ENCODE measurements at places on chromosomes 3 and 15.

DNA sequence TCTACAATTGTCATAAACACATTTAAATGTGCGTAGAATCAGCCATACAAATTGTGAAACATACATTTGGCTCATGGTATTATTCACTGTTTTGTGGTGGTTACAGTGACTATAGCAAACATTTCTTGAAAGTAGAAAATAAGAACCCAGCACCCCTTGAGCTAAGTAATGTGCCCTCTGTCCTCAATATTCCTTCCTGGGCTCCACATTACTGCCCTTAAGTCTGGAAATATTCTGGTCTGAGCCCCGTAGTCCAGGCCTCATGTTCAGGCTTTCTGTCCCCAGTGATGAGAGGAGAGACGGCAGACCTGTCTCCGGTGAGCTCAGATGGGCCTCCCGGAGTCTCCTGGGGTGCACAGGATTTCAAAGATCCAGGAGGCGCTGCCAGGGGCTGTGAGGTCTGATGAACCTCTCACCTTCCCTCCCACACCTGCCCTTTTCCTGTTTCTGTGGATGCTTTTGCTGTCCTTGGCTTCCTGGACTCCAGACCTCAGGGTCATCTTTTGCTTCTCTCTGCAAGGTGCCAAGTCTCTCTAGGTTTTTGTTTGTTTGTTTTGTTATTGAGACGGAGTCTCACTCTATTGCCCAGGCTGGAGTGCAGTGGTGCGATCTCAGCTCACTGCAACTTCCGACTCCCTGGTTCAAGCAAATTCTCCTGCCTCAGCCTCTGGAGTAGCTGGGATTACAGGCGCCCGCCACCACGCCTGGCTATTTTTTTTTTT is 8.8 kb upstream of the MUC20 start:
- DNase-seq = no peak

- no peak for DNase-seq
Observed at GRCh38 chr3:8619548-8619947, 25.1 kb downstream of the SSUH2 start.

DNA sequence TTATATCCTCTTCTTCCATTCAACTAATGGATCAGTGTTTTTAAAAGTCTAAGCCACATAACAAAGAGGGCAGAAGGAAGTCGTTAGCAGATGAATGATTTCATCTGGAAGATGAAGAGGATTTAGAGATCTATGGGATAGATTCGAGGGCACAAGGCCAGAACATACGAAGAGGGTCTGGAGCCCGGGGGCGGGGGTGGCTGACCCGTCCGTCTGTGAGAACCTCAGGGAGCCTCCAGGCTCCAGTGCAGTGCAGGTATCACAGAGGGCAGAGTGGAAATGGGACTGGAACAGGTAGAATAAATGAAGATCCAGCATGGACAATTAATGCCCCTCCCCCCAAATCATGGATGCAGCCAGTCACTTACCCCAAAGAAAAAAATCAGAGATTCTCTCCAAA is 1.5 kb upstream of the GOLGA8B start:
- DNase-seq = no peak

DNA sequence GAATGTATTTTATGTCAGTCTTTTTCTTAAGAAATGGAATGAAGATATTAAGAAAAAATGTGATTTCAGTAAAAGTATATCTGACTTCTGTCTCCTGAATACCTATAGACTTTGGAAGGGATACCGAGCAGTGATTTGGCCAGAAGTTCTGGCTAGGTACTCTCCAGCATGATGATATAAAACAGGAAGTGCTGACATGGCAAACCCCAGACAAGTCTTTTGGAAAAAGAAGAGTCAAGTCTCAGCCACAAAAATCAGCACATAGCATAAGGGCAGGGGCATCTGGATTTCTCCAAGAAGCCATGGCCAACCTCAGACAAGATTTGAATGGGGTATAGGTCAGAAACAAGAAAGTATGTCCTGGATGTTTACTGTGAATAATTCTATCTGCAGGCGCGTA is 643.3 kb upstream of the ARRDC4 start:
- DNase-seq = no peak

GRCh38 chr15:45414215-45414885 is 36.0 kb upstream of the GATM start:
- no peak for DNase-seq

DNA sequence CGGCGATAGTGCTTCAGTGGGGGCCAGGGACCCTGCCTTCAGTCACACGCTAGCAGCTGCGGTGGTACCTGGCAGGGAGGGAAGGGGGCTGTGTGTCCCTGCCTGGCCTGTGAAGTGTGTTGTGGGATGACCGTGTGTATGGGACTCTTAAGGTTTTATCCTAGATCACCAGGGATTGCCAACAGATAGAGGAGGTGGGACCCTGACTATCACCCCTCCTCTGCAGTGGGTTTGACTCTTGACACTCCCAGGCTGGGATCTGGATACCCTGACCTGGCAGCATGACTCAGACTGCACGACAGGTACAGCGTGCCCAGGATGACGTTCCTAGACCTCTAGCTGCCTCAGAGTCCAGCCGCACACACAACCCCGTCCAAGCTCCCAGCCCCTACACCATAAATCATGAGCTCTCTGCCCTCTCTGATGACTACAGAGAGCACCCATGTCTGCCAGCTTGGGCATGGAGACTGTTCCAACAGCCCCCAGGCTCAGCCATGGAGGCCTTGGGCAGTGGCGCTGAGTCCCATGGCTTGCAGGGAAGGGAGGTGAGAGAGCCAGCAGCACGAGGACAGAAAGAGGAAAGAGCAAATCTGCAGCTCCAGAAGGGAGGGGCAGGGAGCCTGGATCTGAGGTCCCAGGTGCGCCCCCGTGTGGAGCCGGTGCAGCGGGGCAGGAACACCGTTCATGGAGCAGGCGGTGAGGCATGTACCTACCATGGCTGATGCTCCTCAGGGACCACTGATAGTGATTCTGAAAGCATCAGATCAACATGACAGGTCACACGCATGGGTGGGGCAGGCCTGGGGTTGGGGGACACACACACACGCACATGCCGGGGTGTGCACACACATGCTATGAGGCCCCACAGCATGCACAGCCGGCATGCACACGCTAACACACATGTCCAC is 71.0 kb downstream of the ADAMTS7 start:
- no peak for DNase-seq

DNA sequence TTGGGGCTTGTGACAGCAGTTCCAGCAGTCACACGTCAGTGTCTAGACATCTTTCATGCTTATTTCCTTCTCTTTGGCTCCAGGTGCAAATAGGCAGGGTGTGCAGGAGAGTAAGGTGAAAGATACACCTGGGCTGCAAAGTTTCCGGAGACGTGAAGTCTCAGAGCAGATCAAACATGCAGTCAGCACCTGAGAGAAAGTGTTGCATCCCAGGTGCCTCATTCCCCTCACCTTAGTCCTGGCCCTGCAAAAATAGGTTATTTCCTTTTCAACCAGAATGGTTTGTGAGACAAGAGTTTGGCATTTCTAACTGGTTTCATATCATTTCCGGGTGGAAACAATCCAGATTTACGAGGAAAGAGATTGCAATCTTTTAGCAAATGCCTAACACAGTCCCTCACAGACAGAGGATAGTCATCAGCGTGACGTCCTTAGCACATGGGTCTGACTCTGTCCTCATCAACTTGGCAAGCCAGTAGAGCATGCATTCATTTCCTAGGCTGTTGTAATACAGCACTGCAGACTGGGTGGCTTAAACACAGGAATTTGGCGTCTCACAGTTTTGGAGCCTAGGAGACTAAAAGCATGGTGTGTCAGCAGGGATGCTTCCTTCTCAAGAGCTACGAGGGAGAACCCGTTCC is 58.2 kb upstream of the ARRDC4 start:
- DNase-seq = no peak

DNA sequence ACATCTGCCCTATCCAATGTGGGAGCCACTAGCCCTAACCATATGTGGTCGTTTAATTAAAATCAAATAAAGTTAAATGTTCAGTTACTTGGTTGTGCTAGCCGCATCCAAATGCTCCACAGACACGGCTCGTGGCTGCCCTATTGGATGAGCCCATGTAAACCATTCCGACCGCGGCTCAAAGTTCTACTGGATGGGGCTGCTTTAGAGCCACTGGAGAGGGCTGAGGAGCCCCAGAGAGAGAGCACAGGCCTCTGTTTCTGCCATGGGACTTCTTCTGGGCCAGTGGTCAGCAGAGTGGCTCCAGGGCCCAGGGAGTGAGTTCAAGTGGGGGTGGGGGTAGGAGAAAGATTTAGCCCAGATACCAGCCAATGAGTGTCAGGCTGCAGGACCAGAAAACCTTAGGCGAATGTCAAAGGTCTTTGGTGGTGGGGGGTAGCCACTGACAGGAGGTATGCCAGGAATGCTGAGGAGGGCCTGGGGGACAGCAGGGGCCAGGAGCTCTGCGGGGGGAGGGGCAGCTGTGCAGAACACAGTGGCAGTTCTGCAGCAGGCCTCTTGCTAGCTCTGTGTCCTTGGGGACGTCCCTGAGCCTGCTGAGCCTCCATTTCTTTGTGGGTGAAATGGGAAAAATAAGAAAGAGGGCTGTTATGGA is 30.1 kb downstream of the SPSB4 start:
- no peak for DNase-seq

DNA sequence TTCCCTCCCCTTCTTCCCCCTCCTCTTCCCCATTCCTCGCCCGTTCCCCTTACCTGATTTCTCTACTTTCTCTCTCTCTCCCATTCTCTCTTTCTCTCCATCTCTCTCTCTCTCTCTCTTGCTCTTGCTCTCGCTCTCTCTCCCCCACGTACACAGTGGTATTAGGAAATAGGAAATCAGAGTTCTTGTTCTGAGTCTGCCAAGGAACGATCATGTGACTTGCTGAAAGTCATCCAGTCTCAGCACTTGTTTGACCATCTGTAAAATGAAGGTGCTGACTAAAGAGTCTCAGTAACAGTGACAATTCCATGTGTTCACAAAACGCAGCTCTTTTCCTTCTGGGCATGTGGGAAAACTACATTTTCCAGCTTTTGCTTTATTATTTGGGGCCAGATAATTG is 445.0 kb upstream of the TGFBR2 start:
- DNase-seq = no peak

GRCh38 chr15:29252234-29252633 is 17.4 kb downstream of the NSMCE3 start:
- no peak for DNase-seq

DNA sequence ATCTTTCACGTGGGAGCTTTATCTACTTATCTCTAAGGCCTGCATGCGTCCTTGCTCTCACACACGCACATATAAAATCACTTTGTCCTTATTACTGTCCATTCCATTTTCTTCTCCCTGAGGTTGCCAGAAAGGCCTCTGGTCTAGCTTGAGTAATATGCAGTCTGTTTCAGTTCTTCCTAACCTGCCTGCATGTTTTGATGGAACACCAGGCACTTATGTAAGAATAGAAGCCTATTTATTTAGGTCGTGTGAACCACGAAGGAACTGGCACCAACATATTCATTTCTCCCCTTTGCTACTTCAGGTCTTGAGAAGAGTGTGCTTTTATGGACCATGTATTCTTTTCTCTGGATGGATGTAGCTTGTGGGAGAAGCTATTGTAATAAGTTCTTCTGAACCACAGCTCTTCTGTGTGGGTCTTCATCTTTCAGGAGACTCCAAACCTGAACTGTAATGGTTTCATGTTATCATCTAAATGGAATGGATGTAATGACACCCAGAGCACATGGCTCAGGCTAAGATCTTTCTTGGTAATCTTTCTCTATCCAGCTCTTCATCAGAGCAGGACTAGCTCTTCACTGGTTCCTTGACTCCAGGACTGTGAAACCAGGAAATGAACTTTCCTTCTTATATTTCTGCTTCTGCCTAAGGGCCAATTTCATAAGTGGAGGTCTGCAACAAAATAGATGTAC is 53.8 kb downstream of the UBE2E2 start:
- no peak for DNase-seq

- DNase-seq = no peak
Observed at GRCh38 chr3:123610331-123610730, 25.5 kb upstream of the HACD2 start.

DNA sequence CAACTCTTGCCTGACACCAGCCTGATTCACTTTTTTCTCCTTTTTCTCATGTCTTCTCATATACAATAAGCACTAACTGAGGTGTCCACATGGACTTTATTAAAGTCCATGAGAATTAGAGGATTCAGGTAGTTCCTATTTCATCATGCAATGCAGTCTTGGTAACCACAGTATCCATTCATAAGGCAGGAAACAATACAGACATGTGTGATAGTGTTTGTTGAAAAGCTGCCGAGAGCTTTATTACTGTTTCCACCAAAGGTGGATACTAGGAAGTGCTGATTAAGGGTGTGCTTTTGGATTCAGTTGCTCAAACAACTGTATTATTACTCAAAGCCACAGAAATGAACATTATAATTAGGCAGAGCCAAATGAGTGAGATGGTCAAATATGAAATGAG is 5.3 kb downstream of the CASR start:
- DNase-seq = no peak

- no peak for DNase-seq
Observed at GRCh38 chr3:34212656-34213055, 414.2 kb downstream of the PDCD6IP start.
